Sciatic nerve (tissue), 2 donors: ENCODE measurements at places on chromosomes 12 and 14.

GRCh38 chr12:286531-287300 is 24.1 kb upstream of the SLC6A13 start:
- DNase-seq = no peak

DNA sequence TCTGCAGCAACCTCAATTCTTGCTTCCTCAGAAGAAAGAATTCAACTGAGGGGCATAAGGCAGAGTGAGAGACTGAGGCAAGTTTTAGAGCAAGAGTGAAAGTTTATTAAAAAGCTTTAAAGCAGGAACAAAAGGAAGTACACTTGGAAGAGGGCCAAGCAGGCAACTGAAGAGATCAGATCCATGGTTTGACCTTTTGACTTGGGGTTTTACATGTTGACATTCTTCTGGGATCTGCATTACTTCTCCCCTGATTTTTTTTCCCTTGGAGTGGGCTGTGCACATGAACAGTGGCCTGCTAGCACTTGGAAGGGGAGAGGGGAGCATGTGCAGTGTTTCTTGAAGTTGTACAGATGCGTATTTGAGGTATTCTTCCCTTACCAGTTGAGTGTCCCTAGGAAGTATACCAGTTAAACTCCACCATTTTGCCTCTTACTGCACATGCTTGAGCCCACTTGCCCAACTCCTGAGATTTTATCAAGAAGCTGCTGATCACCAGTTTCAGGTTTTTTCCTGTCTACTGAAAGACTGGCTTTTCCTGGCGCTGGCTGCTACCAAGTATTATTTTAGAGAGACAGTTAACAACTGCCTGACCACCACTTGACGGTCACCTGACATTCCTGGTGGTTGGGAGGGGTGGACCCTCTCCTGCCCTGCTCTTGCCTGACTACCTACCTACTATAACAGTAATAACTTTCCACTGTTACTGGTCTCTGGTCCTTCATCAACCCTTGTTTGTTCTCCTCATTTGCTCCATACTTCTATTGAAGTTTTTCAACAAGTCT is 26.0 kb upstream of the TMTC2 start:
- no peak for DNase-seq

GRCh38 chr14:82811246-82811645 is 1277.6 kb upstream of the SEL1L start:
- no peak for DNase-seq

DNA sequence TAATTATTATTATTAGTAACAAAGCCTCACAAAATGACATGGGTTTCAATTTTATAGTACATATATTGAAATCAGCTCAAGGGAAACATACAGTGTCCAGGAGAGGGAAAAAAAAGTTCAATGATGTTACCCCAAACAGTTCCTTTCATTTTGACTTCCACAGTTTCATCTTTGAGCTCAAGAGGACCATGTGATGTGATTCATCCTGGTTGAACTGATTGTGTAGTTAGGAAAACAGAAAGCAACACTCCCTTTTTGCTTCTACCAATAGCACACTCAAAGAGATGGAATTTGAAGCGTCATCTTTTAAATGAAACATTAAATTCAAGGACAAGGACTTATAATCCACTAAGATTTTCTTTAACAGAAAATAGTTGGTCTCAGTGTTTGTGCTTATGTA is 461.0 kb downstream of the FOXG1 start:
- no peak for DNase-seq

- DNase-seq = no peak
Measured at GRCh38 chr14:99240627-99241324, 31.2 kb downstream of the BCL11B start.

DNA sequence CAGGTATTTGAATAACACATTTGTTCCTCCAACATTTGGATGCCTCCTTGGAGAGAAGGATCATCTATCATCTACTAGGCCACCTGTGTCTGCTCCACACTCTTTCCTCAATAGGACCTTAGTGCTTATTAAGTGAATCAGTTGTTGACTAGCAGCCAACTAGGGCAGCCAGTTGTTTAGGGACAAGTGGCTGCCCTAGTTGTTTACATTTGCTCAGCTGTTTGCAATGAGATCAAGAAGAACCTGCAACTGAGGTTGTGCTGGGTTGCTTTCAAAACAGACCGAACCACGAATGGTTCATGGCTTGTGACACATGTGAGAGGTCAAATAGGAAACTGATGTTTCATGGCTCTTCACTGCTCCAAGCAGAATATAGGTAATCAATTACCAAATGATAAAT is 53.8 kb downstream of the TMCC3 start:
- DNase-seq = no peak

DNA sequence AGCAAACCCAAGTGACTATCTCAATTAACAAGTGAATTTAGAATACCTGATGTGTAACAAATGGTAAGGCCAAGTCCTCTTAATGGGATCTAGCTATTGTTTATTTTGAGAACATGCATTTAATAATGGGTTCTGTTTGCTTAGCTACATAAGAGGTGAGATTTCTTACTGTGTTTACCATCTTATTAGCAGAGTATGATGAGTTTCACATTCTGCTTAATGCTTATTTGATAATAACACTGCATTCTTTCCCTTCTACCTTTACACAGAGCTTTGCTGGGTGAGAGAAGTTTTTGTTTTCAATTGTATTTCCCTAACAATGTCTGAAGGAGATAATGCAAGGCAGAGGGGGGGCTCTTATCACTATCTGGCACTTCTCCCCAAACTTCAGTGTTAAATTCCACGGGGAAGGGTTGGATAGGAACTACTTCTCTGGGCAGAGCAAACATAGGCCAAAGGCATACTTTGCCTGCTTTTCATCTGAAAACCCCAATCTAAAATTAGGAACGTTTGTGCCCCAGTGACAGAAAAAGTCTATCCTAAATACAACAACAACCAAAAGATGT is 129.0 kb upstream of the ATXN7L3B start:
- no peak for DNase-seq

- no peak for DNase-seq
Measured at GRCh38 chr12:132446633-132447326, 43.2 kb upstream of the FBRSL1 start.

- peak; percentile 68 for DNase-seq
Measured at GRCh38 chr12:31323391-31324115, 2.4 kb downstream of the SINHCAF start.

DNA sequence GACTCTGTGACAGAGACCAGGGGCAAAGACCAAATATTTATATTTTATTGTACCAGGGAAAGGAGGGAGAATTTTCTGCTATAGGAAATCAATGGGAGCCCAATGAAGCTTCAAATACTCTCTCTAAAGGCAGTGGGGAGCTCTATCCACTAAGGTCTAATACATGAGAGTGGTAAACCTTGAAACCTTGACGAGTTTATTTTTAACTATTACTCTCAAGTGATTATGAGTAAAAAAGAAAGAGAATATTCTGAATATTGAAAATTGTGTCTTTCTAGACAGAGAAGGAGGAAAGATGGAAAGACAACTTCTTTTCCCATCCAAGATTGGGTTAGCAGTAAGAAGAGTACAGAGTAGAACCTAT is 1722.1 kb upstream of the SEL1L start:
- DNase-seq = no peak

DNA sequence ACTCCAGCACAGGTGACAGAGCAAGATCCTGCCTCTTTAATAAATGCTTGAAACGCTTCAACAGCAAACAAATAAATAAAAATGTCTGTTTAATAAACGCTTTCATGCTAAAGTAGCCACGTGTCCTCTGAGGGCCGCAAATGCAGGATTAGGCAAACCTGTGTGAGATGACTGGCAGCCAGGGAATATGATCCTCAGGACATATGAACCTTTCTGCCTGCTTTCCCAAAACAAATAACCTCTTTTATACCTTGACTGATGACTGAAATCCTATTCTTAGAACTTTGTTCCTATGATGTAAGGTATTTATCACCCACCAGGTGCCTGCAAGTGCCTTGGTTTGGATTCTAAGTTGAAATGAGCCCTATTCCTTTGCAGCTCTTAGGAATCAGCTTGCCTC is 14.5 kb upstream of the FLVCR2 start:
- no peak for DNase-seq

- no peak for DNase-seq
Measured at GRCh38 chr12:132804426-132804861, 24.2 kb downstream of the GOLGA3 start.

DNA sequence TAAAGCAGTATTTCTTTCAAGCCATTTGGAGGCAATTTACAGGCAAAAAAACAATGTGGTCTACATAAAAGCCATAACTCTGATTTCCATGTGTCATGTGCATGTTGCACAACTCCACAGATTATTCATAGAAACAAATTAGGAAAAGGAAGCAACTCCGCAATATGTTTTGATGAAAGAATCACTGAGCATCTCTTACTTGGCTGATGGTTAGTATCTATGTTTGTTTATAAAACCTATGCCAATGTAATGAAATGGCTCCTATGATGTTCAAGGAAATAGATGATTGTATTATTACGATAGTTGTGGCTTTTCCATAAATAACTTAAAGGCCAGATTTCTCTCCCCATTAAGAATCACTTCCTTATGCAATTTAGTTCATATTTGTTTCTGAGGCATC is 373.7 kb downstream of the CCDC91 start:
- DNase-seq = no peak

DNA sequence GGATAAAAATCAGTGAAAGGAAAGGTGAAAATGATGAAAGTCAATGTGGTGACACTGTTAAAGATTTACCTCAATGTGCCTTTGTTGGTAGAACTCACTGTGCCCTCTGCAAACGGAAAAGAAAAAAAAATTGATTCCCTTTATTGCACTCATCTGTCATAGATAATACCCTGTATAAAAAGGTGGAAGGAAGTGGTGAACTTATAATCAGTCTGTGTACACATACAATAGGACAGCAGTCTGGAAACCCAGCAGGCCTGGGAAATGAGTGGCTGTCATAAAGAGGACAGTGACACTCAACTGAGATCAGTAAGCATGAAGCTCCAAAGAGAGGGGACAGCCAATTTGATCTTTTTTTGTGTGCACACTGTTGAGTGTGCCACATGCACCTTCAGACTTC is 364.7 kb downstream of the NOVA1 start:
- DNase-seq = no peak

DNA sequence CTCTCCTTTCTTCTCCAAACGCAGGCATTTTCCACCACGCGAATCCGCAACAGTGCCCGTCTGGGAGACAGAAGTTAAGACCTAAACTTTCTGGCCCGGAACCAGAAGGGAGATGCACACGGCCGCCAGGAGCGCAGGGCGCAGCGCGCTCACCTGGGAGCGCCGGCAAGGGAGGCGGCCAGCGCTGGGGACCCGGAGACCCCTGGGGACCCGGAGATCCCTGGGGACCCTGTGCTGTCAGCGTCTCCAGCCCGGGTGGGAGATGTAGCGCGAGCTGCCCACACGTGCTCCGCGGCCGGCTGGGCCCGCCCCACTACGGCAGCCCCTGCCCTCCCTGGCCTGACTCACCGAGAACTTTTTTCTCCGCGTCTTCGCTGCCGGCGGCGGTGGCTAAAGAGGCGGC is 620 bp downstream of the YBX3 start:
- peak; percentile 67 for DNase-seq

- DNase-seq = no peak
Measured at GRCh38 chr14:89171168-89171567, 245.9 kb downstream of the FOXN3 start.

- DNase-seq = no peak
Measured at GRCh38 chr14:23562822-23563472, 4.6 kb downstream of the AP1G2 start.

DNA sequence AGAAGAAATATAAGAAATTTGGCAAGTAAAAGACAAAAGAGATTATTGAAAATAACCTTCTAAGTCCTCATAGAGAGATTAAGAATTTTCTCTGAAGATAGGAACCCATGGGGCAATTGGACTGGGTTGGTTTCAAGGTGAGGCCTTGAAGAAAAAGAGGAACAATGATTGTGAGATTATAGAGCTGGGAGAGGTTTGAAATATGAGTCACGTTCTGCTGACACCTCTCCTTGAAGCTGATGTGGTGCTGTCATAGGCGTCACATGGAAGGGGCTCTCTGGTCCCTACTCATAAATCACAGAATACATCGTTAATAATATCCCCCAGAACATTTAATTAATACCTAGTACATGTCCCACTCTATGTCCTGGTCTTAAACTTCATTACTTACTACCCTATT is 227.6 kb upstream of the PDE3A start:
- no peak for DNase-seq

- no peak for DNase-seq
Measured at GRCh38 chr14:32784405-32784804, 154.3 kb upstream of the NPAS3 start.

GRCh38 chr12:66117242-66117641 is 13.3 kb downstream of the LLPH start:
- DNase-seq = no peak

- DNase-seq = no peak
Measured at GRCh38 chr12:58931518-58931917, 11.2 kb upstream of the LRIG3 start.

- no peak for DNase-seq
Measured at GRCh38 chr12:27064397-27065342, 17.7 kb downstream of the C12orf71 start.

GRCh38 chr12:52231305-52232202 is 1.5 kb upstream of the KRT7 start:
- no peak for DNase-seq

GRCh38 chr14:68975667-68976066 is 3.4 kb downstream of the ACTN1 start:
- no peak for DNase-seq

DNA sequence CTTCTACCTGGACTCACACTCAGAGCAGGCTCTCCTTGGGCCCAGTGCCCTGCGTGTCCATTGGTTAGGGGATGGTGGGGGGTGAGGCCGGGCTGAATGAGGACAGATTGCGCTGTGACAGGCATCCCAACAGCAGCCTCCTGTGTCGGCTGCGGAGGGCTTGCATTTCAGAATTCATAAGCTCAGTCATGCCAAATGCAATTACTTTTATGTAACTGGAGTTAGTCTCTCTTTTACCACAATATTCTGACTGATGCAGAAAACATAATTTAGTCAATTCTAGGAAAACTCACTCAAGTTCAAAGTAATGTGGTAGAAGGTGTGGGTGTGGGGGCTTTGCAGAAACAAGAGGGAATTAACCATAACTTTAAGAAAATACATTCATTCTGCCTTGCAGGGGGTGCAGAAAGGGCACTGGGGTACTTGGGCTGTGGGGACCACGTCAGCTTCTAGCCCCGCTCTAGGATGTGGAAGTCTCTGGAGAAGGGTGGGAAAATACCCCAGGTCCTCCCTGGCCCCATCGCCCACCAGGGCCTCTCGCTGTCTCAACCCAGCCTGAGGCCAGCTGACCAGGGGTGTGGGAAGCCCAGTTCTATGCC is 257.7 kb downstream of the ADGRD1 start:
- DNase-seq = peak; percentile 25

GRCh38 chr12:107655281-107656065 is 30.1 kb upstream of the PWP1 start:
- no peak for DNase-seq

DNA sequence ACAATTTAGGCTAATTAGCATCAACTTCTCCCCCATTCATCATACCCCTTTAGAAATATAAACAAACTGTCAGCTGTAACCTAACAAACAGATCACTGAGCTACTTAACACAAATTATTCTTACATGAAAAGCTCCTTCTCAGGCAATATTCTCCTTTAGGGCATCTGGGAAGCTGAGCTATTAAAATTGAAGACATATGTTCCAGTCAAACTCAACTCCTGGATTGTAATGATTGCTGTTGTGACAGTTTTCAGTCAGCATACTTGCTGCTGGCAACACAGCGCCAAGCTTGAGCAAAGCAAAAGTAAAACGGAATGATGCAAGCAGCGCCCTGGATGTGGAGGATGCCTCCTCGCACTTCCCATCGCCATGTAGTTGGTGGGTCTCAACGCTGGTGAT is 82.4 kb downstream of the SLC25A21 start:
- DNase-seq = no peak
